ENCODE measurements at places on chromosomes 2 and 18.

GRCh38 chr2:156947261-156947660 is 310.2 kb upstream of the GALNT5 start:
- no peak for DNase-seq

DNA sequence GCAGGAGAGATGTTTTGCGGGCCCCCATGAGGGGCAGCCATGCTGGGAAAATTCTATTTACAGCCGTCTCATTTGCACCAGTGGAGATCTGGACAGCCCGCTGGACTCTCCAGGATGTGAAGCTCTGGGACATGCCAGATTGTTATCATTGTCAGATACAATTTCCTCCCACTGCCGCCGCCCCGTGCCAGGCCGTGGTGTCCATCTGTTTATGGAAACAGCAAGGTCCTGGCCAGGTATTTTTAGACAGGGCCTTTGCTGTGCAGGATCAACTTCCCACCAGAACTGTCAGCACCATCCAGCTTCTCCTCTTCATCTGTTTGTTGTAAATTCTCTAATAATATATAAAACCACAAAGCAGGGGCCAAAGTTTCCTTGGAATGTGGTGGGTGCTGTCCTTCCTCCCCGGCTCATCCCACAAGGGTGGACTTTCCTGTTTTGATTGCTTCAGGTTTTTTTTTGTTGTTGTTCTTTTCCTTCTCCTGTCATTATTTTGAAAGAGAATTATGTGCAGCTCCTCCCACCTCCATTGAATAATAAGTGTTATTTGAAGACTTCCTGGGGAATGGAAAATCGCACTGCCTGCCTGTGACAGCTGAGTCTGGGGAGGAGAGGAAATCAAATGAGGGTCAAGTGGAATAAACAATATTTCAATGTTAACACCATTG is 398.1 kb downstream of the TNS1 start:
- no peak for DNase-seq

GRCh38 chr2:215787025-215787424 is 226.3 kb downstream of the MREG start:
- no peak for DNase-seq

- no peak for DNase-seq
These were observed 60.8 kb downstream of the CWC22 start for GRCh38 chr2:179946346-179946745.

DNA sequence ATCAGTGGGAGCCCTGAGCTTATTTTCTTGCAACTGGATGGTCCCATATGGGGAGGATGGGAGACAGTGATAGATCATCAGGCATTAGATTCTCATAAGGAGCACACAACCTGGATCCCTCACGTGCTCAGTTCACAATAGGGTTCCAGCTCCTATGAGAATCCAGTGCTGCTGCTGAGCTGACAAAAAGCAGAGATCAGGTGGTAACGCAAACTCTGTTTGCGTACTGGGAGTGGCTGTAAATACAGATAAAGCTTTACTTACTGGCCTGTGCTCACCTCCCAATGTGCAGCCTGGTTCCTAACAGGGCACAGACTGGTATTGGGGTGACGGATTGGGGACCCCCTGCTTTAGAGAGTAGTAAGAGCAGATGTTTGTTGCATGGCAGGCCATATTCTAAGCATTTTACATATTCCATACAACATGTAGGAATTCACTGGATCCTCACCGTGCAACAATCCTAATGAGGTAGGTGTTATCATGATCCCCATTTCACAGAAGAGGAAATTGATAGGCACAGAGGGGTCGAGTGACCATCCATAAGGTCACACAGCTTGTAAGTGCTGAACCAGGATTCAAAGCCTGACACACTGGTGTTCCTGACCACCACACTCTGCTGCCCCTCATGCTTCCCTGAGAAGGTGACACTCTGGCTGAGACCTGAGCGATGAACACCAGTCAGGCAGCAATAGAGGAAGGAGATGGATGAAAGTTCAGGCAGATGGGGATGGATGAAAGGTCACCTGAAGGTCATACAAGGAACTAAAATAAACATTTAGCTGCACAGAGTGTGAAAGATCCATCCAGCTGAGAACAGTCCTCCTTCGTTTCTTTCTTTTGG is 15.7 kb upstream of the MAT2A start:
- DNase-seq = no peak

GRCh38 chr2:37625796-37626571 is 45.5 kb downstream of the CDC42EP3 start:
- no peak for DNase-seq

- no peak for DNase-seq
These were observed 48.2 kb downstream of the RNF138 start for GRCh38 chr18:32139835-32140283.

GRCh38 chr2:150292807-150293206 is 194.7 kb downstream of the RND3 start:
- no peak for DNase-seq

GRCh38 chr2:101230541-101231001 is 22.1 kb upstream of the CNOT11 start:
- peak; percentile 74 for DNase-seq

- DNase-seq = peak; percentile 59
These were observed 1.2 kb downstream of the GYPC start for GRCh38 chr2:126657148-126657635.

DNA sequence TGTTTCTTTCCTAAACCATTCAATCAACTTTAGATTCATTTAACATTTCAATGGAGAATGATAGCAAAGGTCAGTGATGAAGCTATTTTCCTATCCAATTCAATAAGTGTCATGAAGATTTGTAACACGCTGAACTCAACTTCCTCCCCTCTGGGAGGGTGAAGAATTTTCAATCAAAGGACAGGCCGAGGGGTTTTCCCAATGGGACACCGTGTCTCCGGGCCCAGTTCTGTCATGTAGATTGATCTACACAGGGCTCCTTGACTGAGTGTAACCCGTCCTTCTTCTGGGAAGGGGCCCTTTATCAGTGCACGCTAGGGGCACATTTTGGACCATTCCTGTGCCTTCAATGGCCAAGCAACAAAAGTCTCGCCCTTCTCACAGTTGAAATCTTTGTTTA is 90.1 kb downstream of the KCNE4 start:
- DNase-seq = no peak

- DNase-seq = no peak
These were observed 805 bp downstream of the LIMS2 start for GRCh38 chr2:127674241-127675209.

DNA sequence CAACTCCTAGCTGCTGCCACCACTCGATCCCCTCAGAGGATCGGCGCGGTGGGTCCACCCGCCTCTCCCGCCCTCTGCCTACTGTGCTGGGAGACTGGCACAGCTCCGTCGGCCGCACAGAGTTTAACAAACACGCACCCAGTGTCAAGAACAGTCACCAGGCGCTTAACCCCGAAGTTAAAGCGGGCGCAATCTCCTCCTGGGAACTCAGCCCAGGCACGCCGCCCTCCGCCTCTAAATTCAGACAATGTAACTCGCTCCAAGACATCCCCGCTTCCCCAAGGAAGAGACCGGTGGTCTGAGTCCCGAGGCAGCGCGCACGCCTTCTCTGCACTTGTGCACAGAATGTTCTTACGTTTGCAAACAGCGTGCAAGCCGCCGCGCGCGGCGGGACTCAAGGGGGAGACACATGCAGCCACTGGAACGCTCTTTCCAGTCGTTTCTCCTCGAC is 533 bp downstream of the CXCR4 start:
- no peak for DNase-seq

DNA sequence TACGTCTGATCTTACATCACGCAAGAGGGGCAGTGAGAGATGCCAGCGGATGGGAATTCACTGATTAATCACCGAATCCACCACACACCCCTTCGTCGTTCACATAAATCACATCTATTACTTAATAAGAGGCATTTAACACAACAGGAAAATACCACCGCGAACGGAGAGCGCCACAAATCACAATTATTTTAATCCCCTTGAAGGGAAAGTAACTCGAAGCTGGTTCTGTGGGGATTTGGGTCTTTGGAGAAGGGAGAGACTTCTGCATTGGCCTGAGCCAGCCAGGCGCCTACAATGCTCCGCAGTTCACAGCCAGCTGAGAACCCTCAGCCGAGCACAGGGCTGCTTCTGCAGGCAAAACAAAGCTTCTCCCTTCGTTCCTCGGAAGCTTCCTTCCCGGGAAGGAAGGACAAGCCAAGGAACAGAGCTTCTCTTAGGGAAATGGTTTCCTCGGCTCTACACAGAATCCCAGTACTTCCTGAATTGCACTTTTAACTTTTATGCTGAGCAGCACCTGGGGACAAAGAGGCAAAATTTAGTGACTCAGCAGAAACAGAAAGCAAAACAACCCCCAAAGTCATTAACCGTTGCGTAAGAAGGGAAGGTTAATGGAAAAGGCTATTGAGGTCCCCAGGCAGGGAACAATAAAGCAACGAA is at the start of gene LRP1B:
Gene LRP1B (minus strand): TSS at position 7 of the 660 bp plus-strand sequence. CDS start 287 bp downstream, outside the sequence.
- no peak for DNase-seq

DNA sequence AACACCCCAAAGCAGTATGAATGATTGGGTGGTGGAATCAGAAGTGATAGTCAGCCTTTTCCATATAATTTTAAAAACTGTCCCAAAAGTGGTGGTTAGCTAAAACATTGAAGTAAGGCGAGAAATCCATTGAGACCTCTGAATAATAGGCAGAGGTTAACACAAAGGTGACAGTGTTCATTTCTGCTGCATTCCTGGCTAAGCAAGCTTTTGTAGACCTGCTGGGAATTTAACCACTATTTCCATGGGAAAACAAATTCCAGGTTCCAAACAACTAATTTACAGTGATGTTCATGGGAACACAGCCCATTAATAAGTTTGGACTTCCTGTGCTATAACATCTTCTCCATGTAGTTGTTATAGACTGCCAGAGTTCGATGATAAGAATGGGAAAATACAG is 6.3 kb upstream of the INO80D start:
- no peak for DNase-seq

DNA sequence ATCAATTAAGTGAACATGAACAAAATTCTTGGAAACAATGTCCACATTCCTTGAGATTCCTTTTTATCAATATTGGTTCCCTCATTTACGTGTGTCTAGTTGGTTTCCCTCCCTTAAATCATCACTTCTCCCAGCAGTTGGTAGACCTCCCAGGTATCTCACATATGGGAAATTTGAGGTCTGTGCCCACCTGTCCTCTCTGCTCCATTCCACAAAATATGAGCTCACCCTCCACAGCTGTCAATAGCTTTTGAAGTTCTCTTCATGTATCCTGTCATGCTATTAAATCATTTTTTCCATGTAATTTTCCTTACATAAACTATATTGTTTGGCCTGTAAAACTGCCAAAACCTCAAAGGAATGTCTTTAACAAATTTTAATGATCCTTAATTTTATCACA is 992.2 kb upstream of the ACVR2A start:
- DNase-seq = no peak

- DNase-seq = no peak
These were observed 219.9 kb downstream of the EXOC6B start for GRCh38 chr2:72605836-72606442.

GRCh38 chr2:231455890-231456289 is 8.4 kb downstream of the NCL start:
- no peak for DNase-seq

DNA sequence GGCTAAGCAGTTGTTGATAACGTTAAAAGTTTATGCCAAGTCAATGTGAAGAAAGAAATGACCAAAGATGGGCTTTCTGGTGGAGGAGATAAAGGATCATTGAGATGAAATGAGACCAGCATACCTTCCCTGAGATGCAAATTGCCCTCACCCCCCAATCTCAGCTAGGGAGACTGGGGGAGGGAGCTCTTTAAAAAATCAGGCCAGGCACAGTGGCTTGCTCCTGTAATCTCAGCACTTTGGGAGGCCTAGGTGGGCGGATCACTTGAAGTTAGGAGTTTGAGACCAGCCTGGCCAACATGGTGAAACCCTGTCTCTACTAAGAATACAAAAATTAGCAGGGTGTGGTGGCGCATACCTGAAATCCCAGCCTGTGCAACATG is 30.9 kb upstream of the KCMF1 start:
- no peak for DNase-seq

- DNase-seq = no peak
These were observed 2.0 kb downstream of the ANKRD44 start for GRCh38 chr2:197308585-197308984.

DNA sequence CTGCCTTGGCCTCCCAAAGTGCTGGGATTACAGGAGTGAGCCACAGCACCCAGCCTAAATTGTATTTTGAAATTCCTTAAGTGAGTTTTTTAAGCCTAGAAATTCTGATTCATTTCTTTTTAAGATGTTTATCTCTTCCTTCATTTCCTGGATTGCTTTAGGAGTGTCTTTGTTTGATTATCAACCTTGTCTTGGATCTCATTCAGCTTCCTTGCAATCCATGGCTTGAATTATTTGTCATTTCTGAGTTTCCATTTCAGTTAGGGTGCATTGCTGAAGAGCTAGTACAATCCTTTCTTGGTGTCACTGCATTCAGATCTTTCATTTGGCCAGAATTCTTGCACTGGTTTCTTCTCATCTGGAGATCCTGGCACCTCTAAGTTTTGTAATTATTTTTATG is 606.4 kb upstream of the ZNF804A start:
- DNase-seq = no peak

- DNase-seq = no peak
These were observed 30.8 kb upstream of the PUM2 start for GRCh38 chr2:20381457-20381856.

DNA sequence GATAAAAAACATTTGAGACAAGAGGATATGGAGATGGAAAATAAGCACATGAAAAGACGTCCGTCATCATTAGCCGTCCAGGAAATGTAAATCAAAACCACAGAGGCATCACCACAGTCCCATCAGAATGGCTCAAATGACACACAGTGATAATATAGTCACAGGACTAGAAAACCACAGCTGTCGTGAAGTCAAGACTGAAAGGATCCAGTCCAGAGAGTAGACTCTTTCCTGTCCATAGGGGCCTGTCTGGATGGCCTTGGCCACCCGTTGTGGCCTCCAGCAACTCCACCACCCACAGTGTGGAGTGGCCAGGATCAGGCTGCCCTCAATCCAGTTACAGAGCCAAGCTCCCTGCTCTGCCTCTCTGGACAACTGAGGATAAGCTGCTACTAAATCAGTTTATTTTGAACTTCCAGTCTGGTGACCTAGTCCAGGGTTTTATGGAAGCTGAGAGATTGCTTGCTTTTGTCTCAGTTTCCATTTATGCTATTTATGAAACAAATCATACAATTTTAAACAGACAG is 60.4 kb downstream of the RHOB start:
- no peak for DNase-seq

DNA sequence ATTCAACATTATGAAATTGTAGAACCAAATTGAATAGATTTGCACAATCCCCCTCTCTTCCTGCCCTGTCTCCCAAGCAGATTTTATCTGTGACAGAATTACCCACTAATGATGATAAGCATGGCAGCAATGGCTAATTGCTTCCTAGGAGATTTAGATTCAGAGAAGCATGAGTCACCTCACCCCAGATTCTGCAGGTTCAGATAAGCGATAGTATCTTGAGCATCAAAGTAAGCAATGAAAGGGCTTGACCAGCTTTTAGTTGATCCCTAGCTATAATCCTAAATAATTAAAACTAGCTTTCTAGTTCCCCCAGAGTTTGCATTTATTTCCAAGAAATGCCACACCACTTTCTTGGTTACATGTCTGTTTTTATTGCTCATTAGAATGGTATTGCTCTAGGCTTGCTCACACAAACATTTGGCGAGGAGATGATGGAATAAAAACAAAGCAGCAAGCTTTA is 204.3 kb downstream of the GULP1 start:
- DNase-seq = peak; percentile 22
